ENCODE measurements at places on chromosomes 6 and 20. TPM values are rescaled to one million over a fixed set of nuclear protein-coding genes. Genes with fewer than 3 reads are reported as not detected.

GRCh38 chr20:5781798-5782750 lies 31.9 kb downstream of the SHLD1 start:
- peak; percentile 61 for DNase-seq

GRCh38 chr6:79941489-79942151 lies 5.7 kb downstream of the ELOVL4 start:
- no peak for DNase-seq

DNA sequence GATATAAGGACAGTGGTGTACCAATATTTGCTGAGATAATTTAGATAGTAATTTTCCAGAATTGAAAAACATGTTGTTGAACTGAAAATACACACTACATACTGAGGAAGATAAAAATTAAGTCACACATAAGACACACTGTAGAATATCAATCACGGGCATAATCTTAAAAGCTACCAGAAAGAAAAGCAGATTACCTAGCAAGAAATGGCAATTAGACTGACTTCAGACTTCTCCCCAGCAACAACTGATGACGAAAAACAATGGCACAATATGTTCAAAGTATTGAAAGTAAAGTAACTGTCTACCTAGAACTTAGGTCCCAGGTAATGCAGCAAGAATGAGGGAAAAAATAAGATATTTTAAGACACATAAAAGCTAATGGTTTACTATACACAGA lies 46.5 kb downstream of the NOL7 start:
- no peak for DNase-seq

COL21A1 gene
- not detected for total RNA-seq

VGLL2 gene
- 0.17 TPM for total RNA-seq

COL12A1 gene
- total RNA-seq, result 44.6 TPM

- DNase-seq, result no peak
These were observed 161.7 kb downstream of the CDH4 start for GRCh38 chr20:61413752-61414151.

DNA sequence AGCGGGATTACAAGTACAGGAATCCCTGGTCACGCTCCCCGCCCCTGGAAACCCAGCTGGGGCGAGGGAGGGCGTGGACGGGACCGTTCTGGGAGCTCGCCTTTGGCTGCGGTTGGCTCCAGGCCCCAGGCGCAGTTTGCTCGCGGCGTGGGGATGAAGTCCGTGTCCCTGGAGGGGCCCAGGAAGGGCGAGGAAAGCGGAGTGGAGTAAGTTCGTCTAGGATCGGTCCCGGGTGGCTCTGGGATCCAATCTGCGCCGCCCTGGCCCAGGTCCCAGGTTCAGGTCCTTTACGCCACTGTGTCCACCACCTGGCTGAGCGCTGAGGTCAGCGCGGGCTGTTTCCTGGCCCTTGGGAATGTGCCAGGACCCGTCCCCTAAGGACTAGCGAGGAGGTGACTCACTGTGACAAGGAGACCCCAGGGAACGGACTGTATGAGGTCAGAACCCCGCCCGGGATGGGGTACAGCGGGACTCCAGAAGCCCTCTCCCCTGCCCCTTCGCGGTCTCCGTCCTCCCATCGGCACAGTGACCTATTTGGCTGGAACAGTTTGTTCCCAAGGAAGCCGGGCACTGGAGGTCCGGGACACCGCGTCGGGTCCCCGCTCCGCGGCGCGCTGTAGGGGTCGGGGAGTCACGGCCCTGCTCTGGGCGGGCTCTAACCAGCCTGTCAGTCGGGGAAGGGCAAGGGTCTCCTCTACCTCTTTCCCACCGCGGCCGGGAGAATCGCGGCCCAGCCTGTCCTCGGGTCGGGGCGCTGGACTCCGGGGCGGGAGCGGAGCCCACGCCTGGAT lies 724 bp downstream of the CDKN1A start:
- no peak for DNase-seq

GRCh38 chr6:11953641-11954040 lies 58.5 kb upstream of the HIVEP1 start:
- DNase-seq, result no peak

MAP3K4 gene
- 28.5 TPM for total RNA-seq
